ENCODE measurements at places on chromosomes 13 and 19.

DNA sequence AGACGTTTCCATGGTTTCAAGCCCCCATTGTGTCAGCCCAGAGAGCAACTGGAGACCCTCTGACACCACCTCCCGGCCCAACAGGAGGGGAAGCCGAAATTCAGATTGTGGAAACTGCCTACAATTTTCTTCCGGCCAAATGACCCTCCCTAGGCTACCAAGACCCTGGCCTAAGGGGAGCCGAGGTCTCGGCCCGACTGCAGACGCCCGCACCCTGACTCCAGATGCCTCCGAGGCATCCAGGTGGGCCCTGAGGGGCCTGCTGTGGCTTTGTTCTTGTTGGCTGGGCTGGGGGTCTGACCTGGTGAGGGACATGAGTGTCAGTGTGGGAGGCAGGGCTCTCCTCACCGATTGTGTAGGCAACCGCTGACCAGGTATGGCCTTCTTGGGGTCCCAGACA lies 9.6 kb downstream of the MEX3D start:
- no peak for DNase-seq

- no peak for DNase-seq
Measured at GRCh38 chr13:51782026-51782710, 21.8 kb downstream of the DHRS12 start.

DNA sequence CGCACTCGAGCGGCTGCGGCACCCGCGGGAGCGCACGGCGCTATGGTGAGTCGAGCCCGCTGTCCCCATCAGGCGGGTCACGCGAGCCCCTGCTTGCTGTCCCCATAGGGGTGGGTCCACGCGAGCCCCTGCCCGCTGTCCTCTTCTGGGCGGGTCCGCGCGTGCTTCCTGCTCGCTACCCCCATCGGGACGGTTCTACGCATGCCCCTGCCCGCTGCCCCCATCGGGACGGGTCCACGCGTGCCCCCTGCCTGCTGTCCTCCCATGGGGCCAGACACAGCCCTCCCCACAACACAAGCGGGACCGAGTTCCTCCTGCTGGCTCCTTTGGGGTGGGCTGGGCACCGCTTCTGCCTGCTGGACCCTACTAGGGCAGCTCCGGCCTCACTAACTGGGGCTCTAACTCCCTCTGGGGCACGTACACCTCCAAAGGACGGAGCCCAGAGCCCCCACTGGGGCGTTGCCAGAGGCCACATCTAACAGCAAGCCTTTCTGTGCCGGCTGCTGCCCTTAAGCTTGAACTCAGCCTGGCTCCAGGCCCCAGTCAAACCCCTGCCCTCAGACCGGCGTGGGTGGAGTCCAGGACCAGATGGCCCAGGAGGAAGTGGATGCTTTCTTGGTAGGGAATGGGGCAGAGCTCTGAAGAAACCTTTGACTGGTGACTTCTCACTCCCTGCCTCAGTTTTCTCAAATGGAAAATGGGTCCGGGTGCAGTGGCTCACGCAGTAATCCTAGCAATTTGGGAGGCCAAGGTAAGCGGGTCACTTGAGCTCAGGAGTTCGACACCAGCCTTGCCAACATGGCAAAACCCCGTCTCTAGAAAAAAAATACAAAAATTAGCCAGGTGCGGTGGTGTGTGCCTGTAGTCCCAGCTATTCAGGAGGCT lies 722 bp downstream of the COLGALT1 start:
- peak; percentile 57 for DNase-seq

- peak; percentile 45 for DNase-seq
Measured at GRCh38 chr19:17183271-17183761, 31.8 kb upstream of the USE1 start.

- DNase-seq, result no peak
Measured at GRCh38 chr13:32298695-32299094, 16.5 kb downstream of the ZAR1L start.

Data from stimulated activated CD8-positive, alpha-beta memory T cell treated with anti-CD3 and anti-CD28 coated beads, Interleukin-4, amount 100 ng/mL, for 48 hours (primary cell).